ENCODE measurements at places on chromosomes 2 and 18. TPM values are rescaled to one million over a fixed set of nuclear protein-coding genes. Genes with fewer than 3 reads are reported as not detected.

C2orf66 gene
- total RNA-seq: not detected

STON1 gene
- total RNA-seq: 1.4 TPM

SALL3 gene
- total RNA-seq: not detected

ACVR1 gene
- 18.3 TPM for total RNA-seq

SIX3 gene
- not detected for total RNA-seq

FIGN gene
- not detected for total RNA-seq

CYTIP gene
- total RNA-seq: 195 TPM

SLC38A11 gene
- not detected for total RNA-seq

OBSL1 gene
- 0.69 TPM for total RNA-seq

MYL12B gene
- total RNA-seq: 252 TPM

CTLA4 gene
- 39.0 TPM for total RNA-seq

IL1RL1 gene
- 0.22 TPM for total RNA-seq

LRRC30 gene
- not detected for total RNA-seq

CRYBA2 gene
- total RNA-seq: not detected

LBX2 gene
- 0.94 TPM for total RNA-seq

LRRTM1 gene
- total RNA-seq: not detected

DNA sequence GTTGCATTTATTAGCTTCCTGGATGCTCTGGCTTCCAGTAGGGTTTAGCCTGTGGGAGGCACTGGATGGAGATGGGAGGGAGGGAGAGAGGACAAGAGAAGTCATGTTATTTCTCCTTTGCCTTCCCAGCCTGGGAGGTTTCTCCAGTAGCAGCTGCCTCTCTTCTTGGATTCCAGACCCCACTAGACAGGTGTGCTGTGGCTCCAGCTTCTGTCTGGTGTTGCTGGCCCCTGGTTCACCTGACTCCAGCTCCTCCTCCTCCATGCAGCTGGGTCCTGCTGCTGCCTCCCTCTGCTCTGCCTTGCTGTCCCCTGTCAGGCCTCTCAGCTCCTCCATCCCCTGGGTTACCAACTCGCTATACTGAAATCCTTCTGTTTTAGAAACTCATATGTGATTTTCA is 188.9 kb upstream of the TNP1 start:
- no peak for DNase-seq

GRCh38 chr2:141703501-141703900 is 427.3 kb downstream of the LRP1B start:
- DNase-seq: no peak

- DNase-seq: no peak
Measured at GRCh38 chr2:97868986-97869721, 126.6 kb downstream of the TMEM131 start.

DNA sequence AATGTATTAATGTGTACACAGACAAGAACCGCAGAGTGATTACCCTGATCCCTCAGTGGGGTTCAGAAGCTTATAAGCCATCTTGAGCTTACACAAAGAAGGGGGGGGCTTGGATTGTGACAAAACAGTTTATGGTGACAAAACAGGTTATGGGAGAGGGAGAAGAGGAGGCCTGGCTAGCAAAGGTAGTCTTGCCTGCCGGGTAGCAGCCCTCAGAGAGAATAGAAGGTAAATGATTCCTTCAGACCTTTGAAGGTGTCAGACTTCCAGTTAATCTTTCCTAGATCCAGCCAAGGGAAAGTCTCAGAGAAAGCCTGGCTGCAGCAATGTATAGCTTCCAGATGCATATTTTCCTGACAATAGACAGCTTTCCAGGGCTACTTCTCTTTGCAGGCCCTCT is 44.6 kb upstream of the RAPH1 start:
- no peak for DNase-seq

- DNase-seq: no peak
Measured at GRCh38 chr2:15425712-15426111, 135.4 kb downstream of the NBAS start.

- no peak for DNase-seq
Measured at GRCh38 chr2:14944562-14945346, 312.2 kb downstream of the LRATD1 start.

DNA sequence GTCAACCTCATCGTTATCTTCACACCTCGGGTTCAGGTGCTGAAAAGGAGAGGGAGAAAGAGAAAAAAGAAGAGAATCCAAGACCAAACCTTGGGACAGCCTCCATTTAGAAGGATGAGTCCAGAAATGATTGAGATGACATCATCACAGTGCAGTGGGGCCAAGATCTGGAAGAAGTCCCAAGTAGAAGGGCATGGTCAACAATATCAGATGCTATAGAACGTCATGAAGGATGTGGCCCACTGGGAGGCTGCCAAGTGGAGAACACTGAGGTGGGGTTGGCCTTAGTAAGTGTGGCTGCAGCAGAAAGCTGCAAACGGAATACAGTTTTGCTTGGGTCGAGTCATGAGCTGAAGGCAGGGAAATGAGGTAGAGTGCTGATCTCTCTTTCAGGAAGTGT is 91.1 kb upstream of the FZD7 start:
- no peak for DNase-seq

DNA sequence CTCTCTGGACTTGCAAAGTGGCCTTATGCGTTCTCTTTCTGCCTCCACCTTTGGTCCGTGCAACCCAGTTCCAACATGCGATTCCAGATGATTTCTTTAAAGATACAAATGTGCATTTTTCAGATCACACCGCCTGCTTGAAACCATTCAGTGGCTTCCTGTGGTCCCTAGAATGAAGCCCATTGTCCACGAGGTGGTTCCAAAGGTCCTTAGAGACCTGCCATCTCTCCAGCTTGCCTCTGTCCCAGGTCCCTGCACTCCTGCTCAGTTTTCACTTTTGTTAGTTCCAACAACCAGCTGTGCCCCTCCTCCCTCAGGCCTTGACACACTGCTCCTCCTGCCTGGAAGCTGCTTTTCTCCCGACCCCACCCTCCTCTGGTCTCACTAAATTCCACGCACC is 3.6 kb upstream of the INO80C start:
- DNase-seq: no peak

- DNase-seq: no peak
Measured at GRCh38 chr2:100976061-100976460, 26.0 kb upstream of the RPL31 start.

- DNase-seq: no peak
Measured at GRCh38 chr2:20450201-20450999, 3.5 kb downstream of the RHOB start.

GRCh38 chr2:209719034-209719433 is 52.6 kb upstream of the UNC80 start:
- no peak for DNase-seq

GRCh38 chr18:6854811-6855210 is 125.3 kb downstream of the ARHGAP28 start:
- no peak for DNase-seq

DNA sequence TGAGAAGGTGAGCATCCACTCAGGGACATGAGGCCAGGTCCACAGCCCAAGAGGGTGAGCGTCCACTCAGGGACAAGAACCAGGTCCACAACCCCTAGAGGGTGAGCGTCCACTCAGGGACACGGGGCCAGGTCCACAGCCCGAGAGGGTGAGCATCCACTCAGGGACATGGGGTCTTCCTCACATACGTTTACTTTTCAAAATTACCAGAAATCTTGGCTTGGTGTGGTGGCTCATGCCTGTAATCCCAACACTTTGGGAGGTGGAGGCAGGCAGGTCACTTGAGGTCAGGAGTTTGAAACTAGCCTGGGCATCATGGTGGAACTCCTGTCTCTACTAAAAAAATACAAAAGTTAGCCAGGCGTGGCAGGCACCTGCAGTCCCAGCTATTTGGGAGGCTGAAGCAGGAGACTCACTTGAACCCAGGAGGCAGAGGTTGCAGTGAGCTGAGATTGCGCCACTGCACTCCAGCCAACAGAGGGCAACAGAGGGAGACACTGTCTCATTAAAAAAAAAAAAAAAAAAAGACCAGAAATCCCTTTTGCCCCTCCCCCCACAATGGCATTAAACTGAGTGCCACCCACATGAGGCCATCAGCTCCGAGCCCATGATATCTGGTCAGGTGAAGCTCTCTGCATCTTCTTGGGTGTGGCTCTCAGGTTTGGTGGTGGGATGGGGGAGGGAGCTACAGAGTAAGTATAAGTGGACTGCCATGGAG is 9.0 kb upstream of the MBP start:
- no peak for DNase-seq

- DNase-seq: no peak
Measured at GRCh38 chr18:903701-904100, 970 bp upstream of the ADCYAP1 start.

GRCh38 chr2:134277223-134277622 is 23.4 kb downstream of the MGAT5 start:
- no peak for DNase-seq

GRCh38 chr2:233791151-233791882 is 13.2 kb downstream of the MROH2A start:
- DNase-seq: no peak

GRCh38 chr2:113818382-113818951 is 62.0 kb upstream of the SLC35F5 start:
- no peak for DNase-seq

GRCh38 chr2:11955884-11956291 is 209.5 kb downstream of the LPIN1 start:
- DNase-seq: no peak

DNA sequence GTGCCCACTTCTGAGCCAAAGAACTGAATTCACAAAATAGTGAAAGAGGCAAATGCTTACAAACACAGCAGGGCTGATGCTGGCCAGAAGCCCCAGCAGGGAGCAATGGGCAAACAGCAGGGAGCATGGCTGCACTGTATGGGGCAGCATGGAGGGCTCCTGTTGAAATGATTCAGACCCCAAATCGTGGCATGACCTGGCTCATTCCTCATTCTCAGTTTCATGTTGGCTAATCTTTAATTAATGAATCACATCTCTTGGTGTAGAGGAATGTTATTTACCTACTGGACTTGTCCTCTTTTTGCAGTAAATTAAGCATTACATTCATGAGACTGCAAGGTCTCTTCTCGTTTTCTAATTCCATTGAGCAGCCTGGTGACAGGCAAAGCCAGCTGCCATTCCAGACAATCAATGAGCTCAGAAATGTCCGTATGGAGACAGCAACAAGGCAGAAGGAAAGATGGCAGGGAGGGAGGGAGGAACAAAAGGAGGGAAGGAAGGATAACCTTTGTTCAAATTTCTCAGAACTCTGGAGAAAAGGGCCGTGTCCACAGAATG is 84.9 kb upstream of the ST8SIA3 start:
- DNase-seq: no peak

- no peak for DNase-seq
Measured at GRCh38 chr2:234985608-234986245, 33.9 kb downstream of the SH3BP4 start.

DNA sequence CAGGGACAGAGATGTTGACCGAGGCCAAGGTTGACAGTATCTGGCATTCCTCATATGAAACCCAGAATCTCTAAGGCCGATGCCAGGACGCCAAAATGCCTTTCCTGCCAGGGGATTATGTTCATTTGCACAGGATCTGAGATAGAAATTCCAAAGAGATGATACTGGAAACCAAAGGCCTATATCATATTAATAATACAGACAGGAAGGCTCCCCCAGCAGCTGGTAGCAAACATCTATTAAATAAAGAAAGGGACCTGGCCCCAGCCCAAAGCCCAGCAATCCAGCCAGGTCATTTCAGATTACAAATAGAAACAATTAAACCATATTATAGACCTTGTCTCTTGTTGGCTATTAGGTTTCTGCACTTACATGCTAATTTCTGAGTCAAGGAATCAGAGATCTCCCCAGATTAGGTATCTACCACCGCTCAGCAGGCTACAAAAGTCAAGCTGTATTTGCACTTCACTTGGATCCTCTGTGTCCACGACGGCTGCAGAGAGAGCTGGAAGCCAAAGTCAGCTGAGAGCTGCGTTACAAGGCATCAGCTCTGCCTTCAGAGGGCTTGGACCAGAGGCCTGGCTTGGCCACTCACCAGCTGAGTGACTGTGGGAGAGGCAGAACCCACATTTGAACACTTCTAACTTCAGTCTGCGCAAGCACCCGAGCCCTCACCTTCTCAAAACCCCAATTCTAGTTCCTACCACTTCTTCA is 269.3 kb upstream of the SIX2 start:
- DNase-seq: no peak

- DNase-seq: no peak
Measured at GRCh38 chr2:171529914-171530313, 7.6 kb downstream of the CYBRD1 start.

DNA sequence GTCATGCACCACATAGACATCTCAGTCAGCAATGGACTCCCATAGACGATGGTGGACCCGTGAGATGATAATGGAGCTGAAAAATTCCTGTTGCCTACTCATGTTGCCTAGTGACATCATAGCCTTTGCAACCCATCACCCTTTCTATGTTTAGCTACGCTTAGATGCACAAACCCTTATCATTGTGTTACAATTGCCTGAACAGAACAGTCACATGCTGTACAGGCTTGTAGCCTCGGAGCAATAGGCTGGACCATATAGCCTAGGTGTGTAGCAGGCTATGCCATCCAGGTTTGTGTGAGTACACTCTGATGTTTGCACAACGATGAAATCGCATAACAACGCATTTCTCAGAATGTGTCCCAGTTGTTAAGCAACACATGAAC is 221.6 kb downstream of the ALPK2 start:
- DNase-seq: no peak

DNA sequence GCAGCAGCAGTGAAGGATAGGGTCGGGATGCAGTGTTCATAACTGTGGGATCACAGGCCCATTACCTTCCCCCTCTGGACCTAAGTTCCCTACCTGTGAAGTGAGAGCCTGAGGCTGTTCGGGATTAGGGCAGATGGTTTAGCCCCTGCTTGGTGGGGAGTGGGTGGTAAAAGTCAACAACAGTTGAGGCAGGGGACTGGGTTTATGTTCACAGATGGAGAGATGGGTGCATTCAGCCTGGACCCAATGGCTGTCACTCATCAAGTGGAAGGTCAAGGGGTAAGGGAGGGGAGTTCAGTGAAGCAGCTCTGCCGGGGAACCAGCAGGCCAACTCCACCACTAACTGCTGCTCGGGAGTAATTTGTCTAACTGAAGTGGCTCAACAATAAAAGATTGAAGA is 180.4 kb downstream of the FAM210A start:
- DNase-seq: no peak

DNA sequence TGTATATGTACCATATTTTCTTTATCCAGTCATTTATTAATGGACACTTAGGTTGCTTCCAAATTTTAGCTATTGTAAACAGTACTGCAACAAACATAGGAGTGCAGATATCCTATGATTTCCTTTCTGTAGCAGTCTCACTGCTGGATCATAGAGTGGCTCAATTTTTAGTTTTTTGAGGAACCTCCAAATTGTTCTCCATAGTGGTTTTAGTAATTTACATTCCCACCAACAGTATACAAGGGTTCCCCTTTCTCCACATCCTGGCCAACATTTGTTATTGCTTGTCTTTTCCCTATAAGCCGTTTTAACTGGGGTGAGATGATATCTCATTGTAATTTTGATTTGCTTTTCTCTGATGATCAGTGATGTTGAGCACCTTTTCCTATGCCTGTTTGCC is 114.3 kb downstream of the TMEM17 start:
- DNase-seq: no peak

GRCh38 chr2:191202209-191202721 is 42.9 kb upstream of the MYO1B start:
- DNase-seq: no peak

GRCh38 chr2:86201671-86202335 is 2.5 kb downstream of the MRPL35 start:
- no peak for DNase-seq

- no peak for DNase-seq
Measured at GRCh38 chr2:147122944-147123343, 721.9 kb upstream of the ACVR2A start.

GRCh38 chr18:47756364-47757016 is 174.0 kb downstream of the SMAD2 start:
- no peak for DNase-seq

GRCh38 chr2:12929758-12930157 is 213.0 kb downstream of the TRIB2 start:
- no peak for DNase-seq

GRCh38 chr2:165804719-165805118 is 10.7 kb upstream of the GALNT3 start:
- no peak for DNase-seq

All from CD8-positive, alpha-beta memory T cell (primary cell).